ENCODE measurements at places on chromosomes 12 and 14.

- no peak for DNase-seq
These were observed 142.5 kb downstream of the PHLDA1 start for GRCh38 chr12:75888874-75889613.

GRCh38 chr12:9240776-9241175, 32.6 kb upstream of the PZP start:
- DNase-seq: no peak

- DNase-seq: no peak
These were observed 16.3 kb downstream of the GLTP start for GRCh38 chr12:109863847-109864712.

DNA sequence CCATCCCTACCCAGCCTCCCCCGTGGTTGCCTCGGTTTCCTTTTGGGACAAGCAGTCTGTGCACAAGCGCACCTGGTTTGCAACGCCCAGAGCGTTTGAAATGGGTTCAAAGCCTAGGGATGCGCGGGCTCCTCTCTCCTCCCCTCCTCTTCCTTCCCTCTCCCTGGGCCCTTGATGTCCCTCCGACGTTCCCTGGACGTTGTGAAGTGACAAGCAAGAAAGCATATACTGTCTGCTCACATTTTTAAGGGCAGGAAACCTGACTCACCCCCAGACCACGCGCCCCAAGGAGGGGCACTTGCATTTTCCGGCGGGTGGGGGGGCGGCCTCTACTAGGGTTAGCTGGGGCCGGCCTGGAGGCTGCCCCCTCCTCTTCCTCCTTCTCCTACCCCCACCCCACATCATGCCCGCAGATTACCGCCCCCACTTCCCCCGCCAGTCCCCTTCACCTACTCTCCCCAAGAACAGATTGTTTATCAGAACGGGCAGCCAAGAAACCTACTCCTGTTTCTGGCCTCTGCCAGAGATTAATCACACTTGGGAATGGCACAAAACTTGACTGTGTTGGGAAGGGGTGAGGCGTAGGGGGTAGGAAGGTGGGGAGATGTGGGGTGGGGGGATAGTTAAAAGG, 9.5 kb upstream of the IRF2BPL start:
- peak; percentile 23 for DNase-seq

DNA sequence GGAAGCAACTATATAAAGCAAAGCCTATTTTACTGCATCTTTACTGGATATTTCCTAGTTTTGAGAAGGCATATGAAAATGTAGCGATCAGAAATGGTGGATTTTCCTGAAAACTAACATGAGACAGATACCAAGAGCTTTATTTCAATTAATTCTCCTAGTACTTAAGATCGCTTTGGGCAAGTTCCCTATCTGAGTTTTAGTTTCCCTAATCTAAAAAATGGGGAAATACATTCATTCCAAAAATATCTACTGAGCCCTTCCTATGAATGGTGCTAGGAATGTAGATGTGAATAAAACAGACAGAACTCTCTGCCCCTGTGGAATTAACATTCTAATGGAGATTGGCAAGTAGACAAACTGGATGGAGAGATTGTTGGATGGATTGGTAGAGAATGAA, 8.4 kb downstream of the CATSPERB start:
- DNase-seq: no peak

GRCh38 chr12:52598966-52599365, 2.3 kb downstream of the KRT72 start:
- DNase-seq: no peak

- no peak for DNase-seq
These were observed 2.5 kb downstream of the NR1H4 start for GRCh38 chr12:100476013-100476751.

DNA sequence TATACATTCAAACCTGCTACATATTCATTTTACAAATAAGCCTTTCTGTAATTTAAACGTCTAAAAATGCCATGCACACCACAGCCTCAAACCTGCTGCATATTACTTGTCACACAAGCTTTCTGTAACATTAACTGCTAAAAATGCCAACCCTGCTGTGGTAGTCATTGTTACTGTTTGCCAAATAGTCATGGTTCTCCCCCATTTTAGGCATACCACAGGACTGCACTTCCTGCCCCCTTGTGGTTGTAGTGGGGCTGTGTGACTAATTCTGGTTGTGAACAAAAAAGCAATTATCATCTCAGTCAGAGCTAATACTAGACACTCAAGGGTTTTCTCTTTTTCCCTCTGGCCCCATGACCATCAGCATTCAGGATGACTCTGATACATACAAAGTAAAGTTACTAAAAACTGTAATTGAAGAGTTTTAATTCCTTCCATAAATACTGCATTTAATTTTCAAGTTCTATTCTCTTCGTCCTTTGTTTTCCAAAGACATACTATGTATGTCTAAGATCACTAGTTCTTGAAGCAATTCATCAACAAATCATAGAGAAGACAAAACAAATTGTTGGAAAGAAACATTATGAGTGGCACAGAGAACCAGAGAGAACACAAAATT, 5.7 kb upstream of the SLC35F4 start:
- DNase-seq: no peak

GRCh38 chr14:24311837-24312615, 724 bp downstream of the LTB4R start:
- no peak for DNase-seq

- no peak for DNase-seq
These were observed 45.2 kb upstream of the AVPR1A start for GRCh38 chr12:63196168-63196567.

DNA sequence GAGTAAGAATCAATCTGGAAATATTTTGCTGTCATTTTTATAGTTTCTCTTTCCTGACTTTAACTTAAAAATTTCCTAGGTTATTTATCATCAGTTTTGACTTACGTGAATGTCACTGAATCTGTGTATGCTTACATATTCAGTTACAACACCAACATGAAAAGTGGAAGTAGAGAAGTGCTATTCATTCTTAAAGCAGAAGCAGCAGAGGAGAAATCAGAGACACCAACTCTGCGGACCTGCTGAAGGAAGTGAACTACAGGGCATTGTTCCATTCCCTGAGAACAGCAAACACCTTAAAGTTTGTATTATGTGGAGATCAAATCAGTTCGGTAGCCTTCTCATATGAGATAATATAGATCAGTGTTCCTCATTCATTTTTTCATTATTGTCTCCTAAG, 34.1 kb downstream of the RAD51B start:
- DNase-seq: no peak

DNA sequence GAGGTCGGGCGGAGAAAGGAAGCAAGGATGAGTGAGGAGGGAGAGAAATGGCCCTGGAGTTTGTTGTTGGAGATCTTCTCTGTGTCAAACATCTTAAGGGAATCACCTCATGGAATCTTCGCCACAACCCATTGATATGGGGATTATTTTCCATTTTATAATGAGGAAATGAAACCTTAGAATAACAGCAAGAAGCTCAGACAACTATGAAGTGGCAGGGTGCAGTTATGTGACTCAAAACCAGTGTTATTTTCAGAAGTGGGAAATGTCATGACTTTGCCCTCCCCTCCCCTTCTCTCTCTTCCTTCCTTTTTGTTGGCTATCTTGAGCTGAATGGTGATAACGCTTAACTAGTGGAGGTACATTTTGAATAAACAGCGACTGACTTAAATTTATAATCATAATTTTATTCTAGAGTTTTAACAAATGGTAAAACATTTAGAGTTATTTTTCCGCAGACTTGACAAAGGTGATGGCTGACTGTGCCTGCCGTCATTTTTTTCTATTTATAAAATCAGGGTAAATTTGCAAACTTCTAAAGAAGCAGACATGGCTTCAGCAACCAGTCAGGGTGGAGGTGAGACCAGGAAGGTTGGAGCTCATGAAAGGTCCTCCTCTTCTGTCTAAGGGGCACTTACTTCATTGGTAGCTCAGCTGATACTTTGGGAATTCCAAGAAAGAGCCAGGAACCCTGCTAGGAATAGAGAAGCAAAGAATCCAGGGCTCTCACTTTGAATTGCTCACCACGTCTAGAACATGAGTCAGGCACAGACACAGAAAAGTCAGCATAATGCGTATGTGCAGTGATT, 232.4 kb downstream of the RGS6 start:
- no peak for DNase-seq

GRCh38 chr14:31939934-31940333, 137.2 kb upstream of the ARHGAP5 start:
- DNase-seq: no peak

- no peak for DNase-seq
These were observed 104.4 kb upstream of the RFLNA start for GRCh38 chr12:124190312-124191023.

GRCh38 chr12:99029511-99030271, 384.6 kb downstream of the APAF1 start:
- no peak for DNase-seq

GRCh38 chr14:101019990-101020710, 116.6 kb upstream of the RTL1 start:
- DNase-seq: no peak

GRCh38 chr14:54840336-54840735, 62.3 kb downstream of the GCH1 start:
- no peak for DNase-seq

DNA sequence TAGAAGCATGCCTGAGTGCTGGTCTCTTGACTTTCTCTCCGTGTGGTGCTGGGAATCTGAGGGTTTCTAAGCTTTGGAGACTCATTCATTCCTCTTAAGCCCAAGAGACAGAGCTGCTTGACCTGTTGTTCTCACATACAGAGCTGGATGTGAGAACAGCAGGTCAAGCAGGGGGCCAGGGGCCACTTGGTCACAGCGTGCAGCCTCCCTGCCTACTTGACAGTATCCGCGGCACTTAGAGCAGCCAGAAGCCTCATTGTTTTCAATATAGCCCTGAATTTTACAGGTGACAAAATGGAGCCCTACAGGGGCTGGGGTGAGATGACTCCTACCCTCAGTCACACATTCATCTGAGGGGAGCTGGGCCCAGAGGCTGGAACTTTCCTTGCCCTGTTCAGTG, 88.9 kb downstream of the ESRRB start:
- DNase-seq: no peak
